ENCODE measurements at places on chromosomes 16 and 17. TPM values are rescaled to one million over a fixed set of nuclear protein-coding genes. Genes with fewer than 3 reads are reported as not detected.

GRCh38 chr17:18315562-18315922, 449 bp downstream of the SMCR8 start:
- DNase-seq = no peak

DNA sequence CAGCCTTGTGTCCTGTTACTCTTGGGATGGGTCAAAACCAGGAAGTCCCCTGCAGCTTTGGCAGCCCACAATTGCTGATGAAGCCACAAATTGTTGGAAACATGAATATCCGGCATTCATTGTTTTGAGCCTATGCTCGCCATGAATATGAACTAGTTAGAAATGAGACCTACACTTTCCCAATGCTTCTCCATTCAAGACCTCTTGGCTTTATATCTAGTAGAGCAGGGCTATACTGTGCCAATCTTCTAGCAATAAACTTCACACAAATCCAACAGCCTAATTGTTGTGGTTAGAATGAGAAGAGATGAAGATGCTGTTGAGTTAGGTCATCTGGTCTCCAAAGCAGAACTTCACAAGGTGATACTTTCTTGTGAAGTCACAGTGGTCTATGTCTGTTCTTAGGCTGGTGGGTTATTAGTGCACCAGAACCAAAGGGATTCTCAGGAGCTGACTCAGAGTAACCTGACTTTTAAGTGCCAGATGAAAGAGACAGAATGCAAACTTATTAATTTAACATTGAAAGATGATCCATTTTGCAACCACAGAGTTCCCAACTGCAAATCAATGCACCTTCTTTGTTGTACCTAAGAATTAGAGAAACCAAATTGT, 13.7 kb upstream of the KRT23 start:
- DNase-seq = no peak

GRCh38 chr16:11058832-11059231, 114.5 kb downstream of the CLEC16A start:
- no peak for DNase-seq

Gene GP1BA
- 2.7 TPM for polyA plus RNA-seq

Gene TLCD2
- polyA plus RNA-seq = 5.8 TPM

All from renal pelvis (tissue), 12 donors.